ENCODE measurements at places on chromosomes 6 and 20.

DNA sequence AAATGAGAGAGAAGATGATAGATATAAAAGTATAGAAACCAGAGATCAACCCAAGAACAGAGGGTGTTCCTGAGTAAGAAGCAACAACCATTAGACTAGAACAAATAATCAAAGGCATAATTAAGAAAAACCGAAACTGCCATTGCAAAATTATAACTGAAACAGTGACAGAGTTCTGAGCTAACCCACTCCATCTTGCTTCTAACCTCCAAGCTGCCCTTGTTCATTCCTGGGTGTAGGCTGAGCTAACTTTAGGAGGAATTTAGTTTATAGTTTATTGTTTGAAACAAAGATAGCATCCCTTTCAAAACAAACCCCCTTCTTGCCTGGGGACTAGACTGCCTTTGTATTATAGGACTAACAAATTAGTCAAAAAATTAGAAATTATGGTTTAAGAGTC, 56.1 kb upstream of the PRND start:
- no peak for DNase-seq

DNA sequence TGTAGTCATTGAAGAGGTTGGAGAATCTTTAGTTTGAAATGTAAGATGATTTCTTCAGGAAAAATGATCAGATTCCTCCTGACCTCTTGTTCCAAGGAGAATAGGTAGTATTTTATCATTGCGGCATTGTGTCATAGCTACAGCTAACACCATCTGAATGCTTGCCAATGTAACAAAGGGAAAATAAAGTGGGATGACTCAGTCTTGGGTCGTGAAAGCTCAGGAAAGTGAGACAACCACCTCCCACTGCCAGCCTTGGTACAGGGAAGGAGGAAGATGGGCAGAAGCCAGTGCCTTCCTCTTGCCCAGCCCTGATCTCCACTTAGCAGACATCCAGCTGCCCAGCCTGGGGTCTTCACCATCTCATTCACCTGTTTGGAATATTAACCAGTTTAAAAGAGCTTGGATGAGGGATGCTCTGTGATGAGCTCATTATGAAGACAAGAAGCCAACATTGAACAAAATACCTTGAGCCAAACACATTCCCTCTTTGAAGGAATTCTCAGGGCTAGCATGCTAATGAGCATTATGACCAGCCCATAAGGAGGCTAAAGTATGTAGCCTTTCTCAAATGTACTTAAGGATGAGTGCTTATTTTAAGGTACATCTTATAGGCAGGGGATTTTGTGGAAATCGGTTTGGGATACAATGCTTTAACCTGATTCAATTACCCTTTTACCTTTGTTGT, 40.0 kb upstream of the APCDD1L start:
- no peak for DNase-seq

DNA sequence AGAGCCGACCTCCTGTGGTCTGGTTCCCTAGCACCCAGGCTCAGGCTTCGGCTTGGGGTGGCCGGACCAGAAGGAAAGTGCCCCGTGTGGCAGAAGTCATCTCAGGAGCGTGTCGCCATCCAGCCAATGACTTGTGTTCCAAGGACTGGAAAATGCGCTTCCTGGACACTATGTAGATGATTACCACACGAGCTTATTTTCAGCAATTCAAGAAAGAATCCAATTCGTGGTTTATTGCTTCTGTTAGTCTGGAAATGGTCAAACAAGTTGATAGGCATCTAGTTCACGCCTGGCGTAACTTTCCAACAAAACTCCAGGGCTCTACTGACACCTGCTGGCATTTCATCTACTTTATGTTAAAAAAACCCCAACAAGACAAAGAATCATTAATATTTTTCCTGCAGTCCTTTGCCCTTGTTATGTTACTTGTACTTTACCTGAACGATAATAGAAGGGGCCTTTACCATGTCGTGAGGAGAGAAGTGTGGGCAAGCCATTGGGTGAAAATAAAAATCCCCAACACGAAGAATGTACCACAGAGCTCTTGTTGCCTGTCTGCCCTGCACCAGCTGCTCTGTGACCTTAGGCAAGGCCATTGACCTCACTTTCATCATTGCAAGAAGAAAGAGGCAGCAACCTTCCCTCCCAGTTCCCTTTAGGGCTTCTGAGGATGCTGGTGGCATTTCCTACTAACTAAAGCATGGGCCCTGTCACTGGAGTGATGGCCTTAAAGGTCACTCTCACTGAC, 154.7 kb upstream of the LAMP5 start:
- DNase-seq = no peak

- no peak for DNase-seq
Measured at GRCh38 chr20:6919792-6920468, 152.4 kb downstream of the BMP2 start.

GRCh38 chr6:107740496-107741190, 83.5 kb downstream of the SCML4 start:
- DNase-seq = peak; percentile 49

GRCh38 chr20:11431621-11432020, 486.1 kb upstream of the BTBD3 start:
- DNase-seq = no peak

GRCh38 chr6:128600397-128600951, 80.1 kb upstream of the PTPRK start:
- DNase-seq = no peak

GRCh38 chr6:112764377-112764776, 417.2 kb downstream of the RFPL4B start:
- DNase-seq = no peak

GRCh38 chr20:41499961-41500725, 118.0 kb downstream of the CHD6 start:
- no peak for DNase-seq

DNA sequence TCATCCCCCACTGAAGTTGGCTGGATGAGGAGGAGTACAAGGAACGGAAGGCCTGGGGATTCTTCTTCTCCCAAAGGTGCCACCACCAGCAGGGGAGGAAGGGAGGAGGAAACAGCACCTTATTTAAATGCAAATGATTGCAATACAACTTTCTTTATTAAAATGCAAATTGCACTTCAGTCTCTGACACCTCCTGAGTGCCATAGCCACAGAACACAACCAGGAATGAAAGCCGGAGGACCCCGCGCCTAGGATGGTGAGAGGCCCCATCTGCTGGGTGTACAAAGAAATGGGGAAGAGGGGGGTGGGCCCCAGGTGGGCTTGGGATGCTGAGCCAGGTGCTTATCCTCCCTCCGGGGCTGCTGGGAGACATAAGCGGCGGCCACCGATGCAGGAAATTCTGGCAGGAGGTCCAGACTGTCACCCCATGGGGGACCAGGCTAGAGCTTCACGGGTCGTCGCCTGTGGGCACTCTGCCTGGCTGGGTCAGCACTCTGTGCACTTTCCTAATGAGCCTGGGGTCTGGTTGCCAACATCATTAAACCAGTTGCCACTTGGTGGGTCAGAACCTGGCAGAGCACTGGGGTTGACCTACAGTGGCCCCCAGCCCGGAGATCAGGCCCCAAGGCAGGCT, 154.2 kb upstream of the MLN start:
- no peak for DNase-seq

DNA sequence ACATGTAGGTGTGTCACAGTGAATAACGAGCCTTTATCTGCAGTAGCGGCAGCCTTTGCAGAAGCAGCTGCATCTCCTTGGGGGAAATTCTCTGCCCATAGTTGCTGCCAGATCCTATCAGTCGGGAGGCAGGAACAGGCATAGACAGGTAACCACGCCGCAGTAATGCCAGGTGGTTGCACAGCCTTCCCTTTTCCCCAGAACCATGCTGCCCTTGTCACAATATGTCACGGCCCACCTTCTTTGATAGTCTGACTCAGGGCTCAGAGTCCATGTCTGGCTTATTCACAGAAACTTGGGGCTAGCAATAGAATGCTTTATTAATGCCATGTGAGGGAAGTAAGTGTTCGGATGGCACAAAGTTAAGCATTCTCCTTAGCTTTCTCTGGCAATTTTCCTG, 76.6 kb downstream of the F13A1 start:
- no peak for DNase-seq

DNA sequence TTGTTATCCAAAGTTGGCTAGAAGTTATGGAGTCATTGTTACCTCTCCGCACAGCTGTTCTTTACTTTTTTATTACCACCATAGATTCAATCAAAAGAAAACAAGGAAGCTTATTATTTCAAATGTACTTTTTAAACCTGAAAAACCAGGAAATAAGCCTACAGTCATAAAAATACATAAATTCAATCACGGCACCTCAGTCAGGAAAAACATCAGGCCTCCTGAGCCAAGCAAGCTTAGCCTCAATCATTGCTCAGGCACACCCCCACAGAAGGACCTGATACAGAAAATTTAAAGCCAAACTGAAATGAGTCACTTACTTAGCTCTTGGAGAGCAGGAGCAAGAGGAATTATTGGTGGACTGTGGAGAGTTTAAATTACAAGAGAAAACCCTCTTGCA, 44.3 kb downstream of the MARCKS start:
- DNase-seq = no peak

- DNase-seq = no peak
Measured at GRCh38 chr6:116471531-116471930, 10.4 kb downstream of the CALHM6 start.

- DNase-seq = no peak
Measured at GRCh38 chr6:43790031-43790430, 20.0 kb downstream of the VEGFA start.

DNA sequence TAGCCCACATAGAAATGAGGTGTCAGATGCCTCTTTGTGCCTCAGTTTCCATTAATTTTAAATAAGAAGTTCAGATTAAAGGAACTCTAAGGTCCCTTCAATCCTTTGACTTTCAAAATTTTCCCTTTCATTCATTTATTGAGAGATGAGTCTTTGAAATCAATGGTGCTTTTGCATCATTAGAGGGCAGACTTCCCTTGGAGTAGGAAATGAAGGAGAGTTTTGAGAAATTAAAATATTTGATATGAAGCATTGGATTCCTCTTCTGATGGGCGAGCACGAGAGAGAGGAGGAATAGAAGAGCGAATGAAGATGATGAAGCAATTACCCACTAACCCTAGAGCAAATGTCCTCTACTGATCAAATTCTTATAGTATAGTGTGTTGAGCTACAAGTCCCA, 105.7 kb downstream of the EDN1 start:
- DNase-seq = no peak

GRCh38 chr6:122651604-122652003, 41.4 kb downstream of the PKIB start:
- DNase-seq = no peak

GRCh38 chr6:46098678-46099077, 31.1 kb upstream of the ENPP4 start:
- DNase-seq = no peak

DNA sequence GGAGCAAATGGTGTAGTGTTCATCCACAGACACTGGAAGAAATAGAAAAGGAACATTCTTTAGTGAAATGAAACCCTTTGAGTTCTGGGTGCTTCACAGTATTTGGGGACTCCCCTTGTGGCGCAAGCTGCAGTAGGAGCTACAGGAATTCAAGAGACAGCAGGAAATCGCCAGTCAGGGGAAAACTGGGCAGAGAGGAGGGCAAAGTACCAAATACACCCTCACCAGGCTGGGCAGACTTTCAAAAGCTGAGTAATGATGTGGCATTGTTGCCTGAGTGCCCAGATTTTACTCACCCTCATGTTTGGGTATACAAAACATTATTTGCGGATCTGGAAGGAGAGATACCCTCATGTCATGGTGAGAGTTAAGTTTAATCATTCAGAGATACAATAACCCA, 97.9 kb downstream of the SOD2 start:
- DNase-seq = peak; percentile 41

DNA sequence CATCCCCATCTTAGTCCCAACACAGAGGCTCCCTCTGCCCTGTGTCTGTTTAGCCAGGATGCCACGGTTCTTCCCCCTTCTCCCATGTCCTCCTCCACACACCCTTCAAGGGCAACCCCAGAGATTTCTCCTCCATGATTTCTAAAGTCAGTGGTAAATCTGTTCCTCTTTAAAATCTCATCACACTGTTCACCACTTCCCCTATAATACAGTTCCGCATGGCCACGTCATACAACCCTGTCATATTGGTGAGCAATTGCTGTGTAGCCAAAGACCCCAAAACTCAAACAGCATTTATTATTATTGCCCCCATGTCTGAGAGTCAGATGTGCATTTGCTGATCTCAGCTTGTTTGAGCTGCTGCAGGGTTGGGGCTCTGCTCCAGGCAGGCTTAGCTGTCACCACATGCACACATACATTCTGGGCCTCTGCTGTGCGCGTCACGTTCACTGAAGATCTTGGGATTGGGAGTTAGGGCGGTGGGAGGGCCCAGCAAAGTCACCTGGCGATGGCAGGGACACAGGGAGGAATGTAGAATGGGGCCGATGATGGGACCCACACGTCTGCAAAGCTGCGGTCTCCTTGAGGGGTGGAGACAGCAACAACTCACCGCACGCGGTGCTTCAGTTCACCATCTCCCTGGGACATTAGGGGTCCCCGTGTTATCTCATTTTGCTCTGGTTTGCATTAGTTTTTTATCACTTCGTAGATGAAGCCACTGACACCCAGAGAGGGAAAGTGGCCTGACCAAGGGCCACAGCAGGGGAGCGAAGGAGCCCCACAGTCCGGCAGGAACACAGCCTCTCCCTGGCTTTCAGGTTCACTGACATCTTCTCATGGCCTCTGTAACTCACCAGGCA, 36.9 kb upstream of the CD93 start:
- DNase-seq = no peak

DNA sequence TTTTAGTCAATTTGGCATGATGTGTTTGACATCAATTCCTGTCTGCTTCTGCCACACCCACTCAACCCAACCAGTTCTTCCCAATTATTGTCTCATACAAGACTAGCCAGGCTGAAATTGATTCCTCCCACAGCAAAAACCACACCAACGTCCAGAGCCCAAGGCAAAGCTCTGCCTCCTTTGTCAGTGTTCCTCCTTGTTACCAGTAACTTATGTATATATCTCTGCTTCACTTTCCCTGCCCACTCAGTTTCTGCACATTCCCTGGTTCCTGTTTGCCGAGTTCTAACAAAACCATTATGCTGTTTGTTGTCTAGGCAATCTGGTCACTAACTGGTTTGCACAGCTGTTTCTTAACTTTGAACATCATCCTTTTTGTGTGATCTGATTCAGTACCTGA, 547.9 kb upstream of the PTCHD4 start:
- no peak for DNase-seq

GRCh38 chr6:71248306-71248765, 40.3 kb upstream of the OGFRL1 start:
- no peak for DNase-seq

DNA sequence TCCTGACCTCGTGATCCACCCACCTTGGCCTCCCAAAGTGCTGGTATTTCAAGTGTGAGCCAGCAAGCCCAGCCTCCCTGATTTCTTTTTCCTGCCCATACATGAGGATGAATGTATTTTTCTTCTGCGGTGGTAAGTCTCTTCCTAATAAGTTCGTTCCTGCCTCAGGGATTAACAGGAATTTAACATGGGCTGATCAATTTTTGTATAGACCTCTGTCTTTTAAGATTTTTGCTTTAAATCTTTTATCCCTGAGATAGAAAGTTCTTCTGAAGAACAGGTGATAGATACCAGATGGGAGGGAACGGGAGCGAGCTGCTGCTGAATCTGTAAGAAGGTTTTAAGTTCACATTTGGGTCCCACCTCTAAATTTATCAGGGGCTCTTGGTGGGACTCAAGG, 7.0 kb upstream of the ZNFX1 start:
- DNase-seq = no peak

GRCh38 chr20:25867776-25868649, 171.4 kb upstream of the ZNF337 start:
- DNase-seq = peak; percentile 70

Data from activated CD4-positive, alpha-beta T cell treated with anti-CD3 and anti-CD28 coated beads, Interleukin-2, amount 50 U/mL, for 48 hours (primary cell).